SK-N-SH (cell line): ENCODE measurements at places on chromosomes 2 and 18.
A peak's percentile ranks its signal among the peaks of the same experiment; 100 is the strongest.

- DNase-seq = no peak
Observed at GRCh38 chr2:2026252-2026831, 282.0 kb upstream of the PXDN start.

DNA sequence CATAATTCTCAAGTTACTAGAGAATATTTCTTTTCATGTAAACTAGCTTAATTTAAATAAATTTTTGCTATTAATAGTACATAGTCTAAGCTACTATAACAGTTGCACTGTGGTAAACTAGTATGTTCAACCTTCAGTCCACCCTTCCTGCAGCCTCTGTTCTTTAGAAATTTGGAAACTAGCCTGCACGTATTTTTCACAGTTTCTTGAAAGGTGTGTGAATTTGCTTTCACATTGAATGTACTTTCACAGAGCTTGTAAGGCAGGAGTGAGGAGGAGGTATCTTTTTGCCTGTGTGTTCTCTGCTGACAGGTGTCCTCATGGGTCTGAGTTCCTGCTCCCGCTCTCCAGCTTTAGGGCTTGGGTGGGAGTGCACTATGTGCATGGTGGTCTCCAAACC, 117.5 kb downstream of the ATP9B start:
- DNase-seq = no peak

DNA sequence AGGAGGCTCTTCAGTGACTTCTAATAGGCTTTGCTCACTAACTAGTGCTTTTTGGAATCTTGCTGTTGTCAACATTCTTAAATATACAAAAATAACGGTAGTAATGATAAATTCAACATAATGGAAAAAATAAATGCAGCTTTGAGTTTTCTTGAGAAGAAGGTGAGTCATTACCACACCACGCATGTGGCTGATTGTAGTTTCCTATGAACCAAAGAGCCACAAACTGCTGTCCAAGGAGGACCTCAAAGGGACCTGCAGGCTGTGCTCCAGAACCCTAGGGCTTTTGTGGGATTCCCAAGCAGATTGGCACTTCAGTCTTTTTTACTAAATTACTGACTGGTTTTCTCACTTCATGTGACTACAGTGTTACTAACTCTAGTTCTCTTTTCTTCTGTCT, 66.7 kb downstream of the TPGS2 start:
- DNase-seq = no peak

DNA sequence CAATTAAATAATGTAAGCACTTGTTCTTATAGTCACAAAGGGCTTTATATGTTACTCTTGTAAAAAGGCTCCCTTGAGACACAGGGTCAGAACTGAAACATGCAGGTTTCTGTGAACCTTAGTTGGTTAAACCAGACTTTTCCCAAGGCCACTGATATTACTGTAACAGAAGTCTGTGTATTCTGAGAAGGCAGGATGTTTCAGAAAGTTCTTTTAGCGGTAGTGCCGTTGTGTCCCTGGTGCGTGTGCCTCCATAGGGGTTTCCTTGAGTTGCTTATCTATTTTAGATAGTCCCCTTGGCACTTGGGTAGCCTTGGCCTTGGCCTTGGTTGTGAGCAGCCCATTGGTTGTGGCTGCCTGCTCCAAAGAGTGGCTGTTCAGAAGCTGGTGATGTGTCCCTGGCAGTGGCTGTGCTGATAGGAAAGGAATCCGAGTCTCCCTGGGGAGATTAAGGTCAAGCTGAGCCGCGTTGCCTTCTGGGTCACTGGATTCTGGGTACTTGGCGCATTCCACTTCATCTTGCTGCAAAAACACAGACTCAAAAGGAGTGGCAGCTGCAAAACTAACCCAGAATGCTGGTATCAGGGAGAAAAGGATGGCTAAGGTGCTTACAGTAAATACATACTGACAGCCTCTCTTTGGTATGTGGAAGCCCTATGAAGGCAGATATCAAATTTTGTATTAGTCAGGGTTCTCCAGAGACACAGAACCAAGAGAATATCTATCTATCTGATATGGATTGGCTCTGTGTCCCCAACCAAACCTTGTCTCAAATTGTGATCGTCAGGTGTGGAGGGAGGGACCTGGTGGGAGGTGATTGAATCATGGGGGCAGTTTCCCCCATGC, 69.7 kb downstream of the FHOD3 start:
- DNase-seq = no peak

DNA sequence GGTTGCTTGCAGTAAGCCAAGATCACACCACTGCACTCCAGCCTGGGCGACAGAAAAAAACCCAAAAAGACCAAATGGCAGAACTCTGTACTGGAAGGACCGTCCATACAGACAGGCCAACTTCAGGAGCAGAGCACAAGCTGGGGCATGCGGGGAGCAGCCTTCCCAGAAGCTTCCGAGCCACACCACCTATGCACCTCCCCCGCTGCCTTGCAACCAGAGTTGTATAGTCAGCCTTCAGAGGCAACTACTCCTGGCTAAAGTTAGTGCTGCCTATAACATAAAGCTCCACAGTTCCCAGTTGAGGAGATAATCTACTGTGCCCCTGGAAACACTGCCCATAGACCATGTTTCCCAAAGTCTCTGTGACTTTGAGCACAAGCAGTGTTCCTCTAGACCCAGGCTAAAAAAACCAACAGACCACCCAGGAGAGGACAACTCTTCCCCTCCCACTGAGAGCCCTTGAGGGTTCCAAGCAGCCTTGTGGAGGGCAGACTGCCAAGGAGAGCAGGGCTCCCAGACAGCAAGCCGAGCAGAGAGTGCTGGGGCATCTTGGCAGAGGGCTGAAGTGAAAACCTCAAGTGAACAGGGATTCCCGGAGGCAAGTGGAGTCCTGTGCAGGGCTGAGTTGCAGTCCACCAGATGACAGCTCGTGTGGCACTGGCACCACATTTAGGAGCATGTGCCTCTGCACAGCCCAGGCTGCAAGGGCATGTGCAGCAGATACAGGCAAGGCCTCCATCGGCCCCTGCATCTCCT, 6.8 kb downstream of the SFT2D3 start:
- no peak for DNase-seq

- peak; percentile 28 for DNase-seq
Observed at GRCh38 chr2:122531290-122532071, 776.0 kb downstream of the TSN start.

GRCh38 chr18:9614401-9615279, at the start of gene PPP4R1:
Gene PPP4R1 (minus strand): TSS chr18:9614559. CDS start chr18:9614484, 75 bp downstream.
- DNase-seq = peak; percentile 94

- no peak for DNase-seq
Observed at GRCh38 chr2:69731147-69731970, 10.6 kb upstream of the ANXA4 start.
